ENCODE measurements at places on chromosomes 5 and 9. TPM values are rescaled to one million over a fixed set of nuclear protein-coding genes. Genes with fewer than 3 reads are reported as not detected.

The CTXN3 gene
- not detected for total RNA-seq

DNA sequence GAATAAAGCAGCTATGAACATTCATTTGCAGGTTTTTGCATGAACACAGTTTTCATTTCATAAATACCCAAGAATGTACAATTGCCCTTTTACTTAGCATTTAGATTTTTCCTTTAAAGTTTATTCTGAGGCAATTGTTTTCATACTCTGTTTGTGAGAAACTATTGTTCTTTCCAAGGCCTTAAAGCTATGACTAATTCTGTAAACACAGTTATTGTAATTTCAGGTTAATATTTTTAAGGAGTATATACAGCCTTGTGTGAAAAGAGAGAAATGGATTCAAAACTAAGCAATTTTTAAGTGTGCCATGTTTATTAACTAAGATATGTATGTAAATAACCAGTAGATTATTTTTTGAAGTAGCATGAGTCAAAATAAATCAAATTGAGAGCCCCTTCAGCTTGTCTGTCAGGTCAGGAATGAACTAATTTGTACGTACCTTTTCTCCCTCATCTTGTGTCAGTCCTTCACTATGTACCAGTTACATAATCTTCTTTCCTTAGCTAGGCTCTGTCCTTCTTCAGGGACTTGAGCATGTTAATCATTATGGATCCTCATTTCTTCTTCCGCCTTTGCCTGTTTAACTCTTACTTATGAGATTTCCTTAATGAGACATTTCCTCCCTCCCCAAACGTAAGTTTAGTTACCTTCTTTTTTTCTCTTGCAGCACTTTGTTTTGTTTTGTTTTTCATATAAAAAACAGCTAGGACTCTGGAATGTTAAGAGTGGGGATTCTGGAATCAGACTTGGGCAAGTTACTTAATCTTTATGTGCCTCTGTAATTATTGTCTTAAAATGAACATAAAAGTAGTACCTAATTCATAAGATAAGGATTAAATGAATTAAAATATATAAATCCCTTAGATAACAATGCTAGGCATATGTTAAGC lies 63.6 kb downstream of the NIPBL start:
- no peak for DNase-seq

DNA sequence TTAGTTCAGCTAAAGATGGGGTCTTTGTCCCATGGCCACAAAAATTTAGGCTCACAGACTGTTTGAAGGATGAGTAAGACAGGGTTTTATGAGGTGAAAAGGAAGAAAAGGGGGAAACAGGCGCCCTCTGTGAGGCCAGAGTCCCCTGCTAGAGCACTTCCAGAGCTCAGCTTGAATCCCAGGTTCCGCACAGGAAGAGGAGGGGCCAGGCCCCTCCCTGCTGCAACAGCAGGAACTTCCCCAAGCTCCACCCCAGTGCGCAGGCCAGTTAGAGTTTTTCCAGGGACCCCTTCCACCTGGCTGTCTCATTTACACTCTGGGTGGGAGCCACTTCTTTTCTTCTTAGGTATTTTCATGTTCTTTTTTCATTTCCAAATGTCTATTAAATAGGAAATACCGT lies 480.8 kb downstream of the PSAT1 start:
- no peak for DNase-seq

The GCNT1 gene
- total RNA-seq = 46.9 TPM

The ANKRD34B gene
- total RNA-seq = not detected

The RIMOC1 gene
- 30.9 TPM for total RNA-seq

- DNase-seq = no peak
Measured at GRCh38 chr9:94650949-94651348, 11.6 kb upstream of the FBP1 start.

DNA sequence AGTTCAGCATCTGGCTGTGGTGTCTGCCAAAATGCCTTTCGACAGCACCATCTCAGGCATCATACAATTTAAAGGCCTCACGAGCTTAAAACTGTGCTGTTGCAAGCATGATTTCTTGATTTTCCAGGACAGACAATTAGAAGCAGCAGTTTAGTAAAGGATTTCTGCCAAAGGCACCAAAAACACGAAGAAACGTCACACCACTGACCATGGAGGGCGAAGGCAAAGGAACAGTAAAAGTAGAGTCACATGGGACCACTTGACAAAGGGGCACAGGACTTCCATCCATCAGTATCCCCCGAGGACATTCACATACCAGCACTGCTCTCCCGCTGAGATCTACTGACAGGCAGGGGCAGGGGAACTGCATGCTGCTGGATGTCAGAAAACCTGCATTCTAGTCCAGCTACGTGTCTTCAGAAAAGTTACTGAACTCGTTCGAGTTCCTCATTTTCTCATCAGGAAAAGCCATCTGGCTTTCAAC lies 70.4 kb upstream of the FBXW11 start:
- DNase-seq = peak; percentile 30

DNA sequence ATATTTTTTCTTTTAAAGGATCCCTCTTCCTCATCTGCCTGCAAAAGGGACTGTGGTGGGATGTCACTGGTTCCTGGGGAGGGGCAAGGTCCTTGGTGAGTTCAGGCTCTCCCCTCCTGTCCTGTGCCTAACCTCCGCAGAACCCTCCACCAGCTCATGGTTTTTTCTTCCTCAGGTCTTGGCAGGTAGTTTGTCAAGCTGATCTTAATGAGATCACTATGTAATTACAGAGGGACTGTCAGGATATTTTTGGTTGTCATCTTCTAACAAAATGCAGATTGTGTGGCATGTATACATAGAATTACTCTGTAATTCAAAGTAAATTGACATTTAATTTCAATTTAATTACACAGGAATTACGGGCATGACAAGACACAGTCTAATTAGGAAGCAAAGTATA lies 150.3 kb upstream of the SEMA6A start:
- no peak for DNase-seq

The CDKN2B-AS1 gene
- total RNA-seq = 6.4 TPM

- no peak for DNase-seq
Measured at GRCh38 chr5:51821697-51822096, 438.4 kb downstream of the ISL1 start.

- no peak for DNase-seq
Measured at GRCh38 chr9:133516961-133517350, 7.8 kb downstream of the MYMK start.

The PAX5 gene
- total RNA-seq = not detected

DNA sequence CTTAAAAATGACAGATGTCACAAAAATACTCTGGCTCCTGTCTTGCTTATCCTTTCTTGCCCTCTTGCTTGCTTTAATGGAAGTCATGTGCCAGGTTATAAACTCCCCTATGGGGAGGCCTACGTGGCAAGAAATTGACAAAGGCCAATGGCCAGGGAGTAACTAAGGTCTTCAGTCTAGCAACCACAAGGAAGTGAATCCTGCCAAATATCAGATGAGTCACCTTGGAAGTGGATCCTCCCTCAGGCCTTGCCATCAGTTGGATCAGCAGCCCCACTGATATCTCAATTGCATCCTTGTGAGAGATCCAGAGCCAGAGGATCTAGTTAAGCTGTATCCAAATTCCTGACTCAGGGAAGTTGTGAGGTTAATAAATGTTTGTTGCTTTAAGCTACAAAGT lies 82.8 kb downstream of the CAAP1 start:
- DNase-seq = peak; percentile 92

DNA sequence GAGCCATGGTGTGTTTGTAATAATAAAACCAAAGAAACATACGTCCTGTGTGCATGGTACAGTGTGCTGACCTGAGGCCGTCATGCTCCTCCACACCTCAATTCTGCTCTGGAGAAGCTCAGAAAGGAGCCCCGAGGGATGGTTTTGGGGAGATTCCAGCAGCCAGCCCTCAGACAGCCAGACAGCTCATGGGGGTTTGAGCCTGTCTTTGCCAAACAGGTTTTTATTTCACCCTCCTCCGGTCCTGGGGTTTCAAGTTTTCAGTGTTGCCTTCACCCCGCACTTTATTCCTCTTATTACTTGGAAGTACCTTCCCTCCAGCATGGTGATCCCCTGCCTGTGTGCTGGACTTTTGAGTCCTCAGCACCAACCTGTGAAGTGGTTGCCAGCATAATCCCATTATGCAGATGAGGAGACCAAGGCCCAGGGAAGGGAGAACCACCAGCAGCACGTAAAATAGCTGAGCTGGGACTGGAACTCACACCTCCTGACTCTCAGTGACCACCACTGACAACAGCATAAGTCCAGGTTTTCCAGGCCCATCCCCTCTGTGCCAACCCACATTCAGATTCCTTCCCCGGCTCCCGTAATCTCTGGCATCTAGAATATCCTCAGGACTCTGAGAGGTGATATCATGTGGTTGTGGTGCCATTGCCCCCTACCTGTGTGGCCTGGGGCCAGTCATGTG lies 35.1 kb downstream of the TGFBI start:
- no peak for DNase-seq

DNA sequence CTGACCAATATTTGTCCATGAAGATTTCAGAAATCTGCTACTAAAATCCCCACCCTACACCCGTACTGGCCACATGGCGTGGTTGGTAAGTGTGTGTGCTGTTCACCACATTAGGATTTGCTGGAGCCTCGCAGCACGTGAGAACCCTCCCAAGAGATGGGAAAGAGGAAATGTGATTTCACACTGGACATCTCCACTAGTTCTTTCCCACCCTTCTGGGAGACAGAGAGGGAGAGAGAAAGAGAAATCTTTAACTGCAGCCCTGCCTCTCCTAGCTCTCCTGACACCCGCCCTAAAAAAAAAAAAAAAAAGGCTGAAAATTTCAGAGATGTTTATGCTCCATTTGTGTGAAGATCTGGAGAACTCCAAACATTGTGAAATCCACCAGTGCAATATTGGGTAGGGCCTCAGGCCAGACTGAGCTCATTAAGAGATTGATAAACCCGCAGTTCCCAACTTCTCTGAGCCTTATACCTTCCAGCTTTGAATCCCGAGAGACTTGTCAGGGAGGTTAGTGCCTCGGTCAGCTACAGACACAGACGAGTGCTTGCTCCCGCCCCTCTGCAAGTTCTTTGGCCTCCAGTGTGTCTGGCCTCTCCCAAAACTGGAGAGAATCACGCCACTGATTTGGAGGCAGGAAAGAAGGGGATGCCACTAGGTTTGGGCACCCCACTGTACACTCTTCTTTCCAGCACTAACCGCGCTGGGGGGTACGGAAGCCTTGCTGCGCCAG lies 1.9 kb downstream of the SPRY4 start:
- DNase-seq = peak; percentile 93

- DNase-seq = no peak
Measured at GRCh38 chr9:111407813-111408212, 76.4 kb downstream of the ECPAS start.

The SMIM32 gene
- total RNA-seq = not detected
